Amniotic epithelial cell (primary cell): ENCODE measurements at places on chromosomes 11 and 22.
A peak's percentile ranks its signal among the peaks of the same experiment; 100 is the strongest.

DNA sequence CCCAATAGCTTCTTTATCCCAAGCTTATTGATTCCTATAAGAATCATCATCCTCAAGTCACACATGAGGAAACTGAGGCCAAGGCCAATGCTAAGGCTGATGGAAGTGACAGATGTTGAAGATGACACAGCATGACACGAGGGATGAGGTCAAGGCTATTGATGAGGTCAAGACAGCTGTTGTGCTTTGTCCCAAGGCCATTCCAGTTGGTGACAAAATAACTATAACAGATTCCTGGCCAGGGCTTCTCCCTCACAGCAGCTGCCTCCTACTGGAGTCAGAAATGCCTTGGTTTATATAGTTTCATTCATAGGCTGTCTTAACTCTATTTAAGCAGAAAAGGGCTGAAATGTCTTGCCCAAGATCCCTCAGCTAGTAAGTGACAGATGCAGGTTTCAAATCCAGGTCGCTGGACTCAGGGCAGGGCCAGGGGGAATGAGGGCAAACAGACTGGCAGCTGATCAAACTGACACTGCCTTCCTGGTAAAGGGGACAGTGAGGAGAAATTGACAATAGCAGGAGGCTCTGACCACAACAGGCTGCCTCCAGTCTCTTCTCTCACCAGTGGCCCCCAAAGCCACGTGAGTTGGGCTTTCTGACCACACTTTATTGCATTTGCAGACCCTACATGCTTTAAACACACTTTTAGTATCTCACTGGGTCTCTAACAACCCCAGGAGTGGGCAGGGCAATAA is 16.5 kb downstream of the MIF start:
- no peak for DNase-seq

DNA sequence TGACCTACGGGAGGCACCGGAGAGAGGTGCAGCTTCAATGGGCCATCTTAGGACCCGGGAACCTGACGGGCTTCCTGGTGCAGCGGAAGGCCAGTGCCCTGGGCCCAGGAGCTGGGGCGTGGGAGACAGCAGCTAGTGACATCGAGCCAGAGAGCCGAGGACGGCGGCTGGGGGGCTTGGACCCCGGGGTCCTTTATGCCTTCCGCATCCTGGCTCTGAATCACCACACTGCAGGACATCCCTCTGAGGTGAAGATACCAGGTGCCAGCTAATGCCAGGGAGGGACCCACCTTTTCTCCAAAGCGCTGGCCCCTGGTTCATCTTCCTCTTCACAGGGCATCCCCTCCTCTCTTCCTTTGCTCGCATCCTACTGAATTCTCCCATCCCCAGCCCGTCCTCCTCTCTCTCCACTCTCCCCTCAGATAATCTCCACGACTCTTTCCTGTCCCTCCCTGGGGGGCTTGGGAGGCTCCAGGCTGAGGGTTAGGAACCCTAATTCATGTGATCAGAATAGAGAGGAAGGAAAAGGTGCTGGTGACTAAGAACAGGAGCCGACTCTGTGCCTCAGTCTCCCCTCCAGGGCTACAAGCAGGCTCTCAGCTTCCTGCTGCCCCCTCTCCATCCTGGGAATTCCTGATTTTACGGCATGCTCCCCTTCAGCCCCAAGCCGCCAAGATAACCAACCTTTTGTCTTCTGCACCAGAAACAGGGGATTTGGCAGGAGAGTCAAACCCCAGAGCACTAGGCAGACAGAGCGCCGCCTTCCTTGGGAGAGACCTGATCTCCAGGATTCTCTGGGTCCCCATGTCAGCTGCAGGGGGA is 8.5 kb downstream of the VSIG10L2 start:
- no peak for DNase-seq

- DNase-seq: no peak
Observed at GRCh38 chr22:41198027-41198580, 7.0 kb upstream of the L3MBTL2 start.

DNA sequence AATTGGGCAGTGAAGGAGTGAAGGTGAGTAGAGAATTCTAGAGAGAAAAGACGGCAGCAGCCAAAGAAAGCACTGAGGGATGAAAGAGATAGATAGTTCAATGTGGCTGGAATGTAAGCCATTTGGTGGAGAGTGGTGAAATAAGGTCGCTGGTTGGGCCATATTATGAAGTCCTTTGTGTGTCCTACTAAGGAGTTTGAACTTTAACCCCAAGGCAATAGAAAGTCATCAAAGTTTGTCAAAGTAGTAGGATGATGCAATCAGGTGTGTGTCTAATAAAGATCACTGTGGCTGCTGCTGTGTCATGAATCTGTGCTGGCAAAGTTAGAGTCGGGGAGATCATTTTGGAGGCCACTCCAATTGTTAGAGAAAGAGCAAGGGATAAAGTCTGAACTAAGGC is 18.7 kb downstream of the RNF121 start:
- DNase-seq: no peak

- DNase-seq: no peak
Observed at GRCh38 chr22:19876941-19877625, 22.4 kb upstream of the GNB1L start.

DNA sequence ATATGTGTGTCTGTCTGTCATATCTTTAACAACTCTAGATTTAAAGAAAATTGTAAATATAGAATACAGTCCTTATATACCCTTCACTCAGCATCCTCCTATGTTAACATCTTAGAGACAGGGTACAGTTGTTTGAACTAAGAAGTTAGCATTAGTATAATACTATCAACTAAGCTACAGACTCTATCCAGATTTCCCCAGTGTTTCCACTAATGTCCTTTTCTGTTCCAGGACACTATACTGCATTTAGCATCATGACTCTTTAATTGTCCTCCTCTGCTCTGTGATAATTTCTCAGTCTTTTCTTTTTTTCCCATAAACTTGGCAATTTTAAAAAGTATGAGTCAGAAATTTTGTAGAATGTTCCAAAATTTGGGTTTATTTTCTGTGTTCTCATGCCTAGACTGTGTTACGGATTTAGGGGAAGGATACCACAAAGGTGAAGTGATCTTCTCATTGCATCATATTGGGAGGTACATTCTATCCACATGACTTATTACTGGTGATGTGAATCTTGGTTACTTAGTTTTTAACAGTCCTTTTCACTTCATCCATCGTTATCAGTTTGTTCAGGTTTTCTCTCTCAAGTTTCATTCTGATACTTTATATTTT is 168.4 kb downstream of the SBF2 start:
- DNase-seq: no peak

DNA sequence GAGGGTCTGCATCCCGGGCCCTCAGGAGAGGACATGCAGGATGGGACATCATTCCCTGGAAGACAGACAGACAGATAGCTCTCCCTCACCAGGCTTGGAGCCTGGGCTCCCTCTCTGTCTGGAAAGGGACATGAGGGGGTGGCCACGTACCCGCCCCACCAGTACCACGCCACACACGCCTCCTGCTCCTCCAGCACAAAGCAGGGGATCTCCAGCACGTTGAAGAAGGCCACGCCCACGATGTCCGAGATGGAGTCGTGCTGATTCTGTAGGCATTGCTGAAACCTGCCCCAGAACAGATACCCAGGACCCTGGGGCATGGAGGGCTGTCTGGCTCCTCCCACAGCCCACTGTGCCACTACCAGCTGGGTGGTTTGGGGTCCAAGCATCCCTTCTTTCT is 2.2 kb downstream of the PLA2G3 start:
- no peak for DNase-seq

DNA sequence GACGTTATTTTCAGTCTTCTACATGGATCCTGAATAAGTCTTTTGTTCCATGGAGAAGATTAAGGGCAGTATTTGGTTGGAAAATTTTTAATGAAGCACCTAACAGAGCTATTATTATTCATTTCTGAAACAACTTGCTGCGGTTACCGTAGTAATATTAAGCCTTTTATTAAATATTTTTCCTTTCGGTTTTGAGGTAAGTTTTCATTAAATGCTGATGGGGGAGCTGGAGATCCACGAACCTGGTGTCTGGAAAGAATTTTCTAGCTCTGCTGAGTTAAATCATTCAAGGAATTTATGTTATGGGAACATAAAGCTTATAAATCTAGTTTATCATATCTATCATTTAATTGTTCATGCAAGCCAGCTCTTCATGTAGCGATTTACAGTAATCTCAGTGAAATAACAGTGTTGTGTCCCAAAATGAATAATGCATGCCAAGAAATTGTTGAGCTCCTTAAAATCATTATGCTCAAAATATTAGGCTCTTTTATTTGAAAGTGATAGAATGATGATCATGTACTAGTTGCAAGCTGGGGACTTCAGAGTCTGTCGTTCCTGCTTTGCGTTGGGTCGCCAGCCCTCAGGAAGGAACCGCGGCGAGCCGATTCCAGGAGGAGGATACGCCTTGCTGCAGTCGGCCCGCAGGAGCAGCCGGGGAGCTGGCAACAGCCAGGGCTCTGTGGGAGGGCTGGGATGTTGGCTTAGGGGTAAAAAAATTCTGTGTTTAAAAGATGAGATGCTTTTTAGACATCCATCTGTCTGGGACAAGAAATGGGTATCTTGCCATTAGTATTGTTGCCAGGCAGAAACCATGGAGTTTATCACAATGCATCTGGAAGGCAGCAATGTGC is 83.1 kb downstream of the TBC1D22A start:
- DNase-seq: peak; percentile 72
